ENCODE measurements at places on chromosomes 4 and X. TPM values are rescaled to one million over a fixed set of nuclear protein-coding genes. Genes with fewer than 3 reads are reported as not detected.

DNA sequence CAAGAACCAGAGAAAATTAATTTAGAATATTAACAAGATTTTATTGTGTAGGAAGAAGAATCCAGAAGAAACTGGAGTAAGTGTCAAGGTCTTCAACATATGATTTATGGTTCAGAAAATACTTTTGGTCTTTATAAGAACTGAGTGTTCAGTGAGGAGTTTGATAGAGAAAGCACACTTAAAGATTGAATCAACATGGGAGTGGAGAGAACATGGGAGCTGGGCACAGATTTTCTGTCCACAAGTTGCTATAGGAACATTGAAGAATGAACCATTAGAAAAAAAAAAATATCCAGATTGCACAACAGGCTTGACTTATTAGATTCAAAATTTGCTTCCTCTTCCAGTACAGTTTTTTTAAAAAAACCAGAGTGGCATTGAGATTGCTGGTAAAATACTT is 601.2 kb upstream of the GNPDA2 start:
- H3K36me3 ChIP-seq: no peaks in the 10 kb centered on the region
- H3K4me1 ChIP-seq: no peaks in the 10 kb centered on the region
- H3K4me3 ChIP-seq: no peak overlapping the region
- no peak overlapping the region for H3K27ac ChIP-seq

The ADH6 gene
- 0.62 TPM for total RNA-seq

- H3K27ac ChIP-seq: no peak overlapping the region
- H3K4me3 ChIP-seq: no peak overlapping the region
- H3K4me1 ChIP-seq: no peaks in the 10 kb centered on the region
- no peaks in the 10 kb centered on the region for H3K36me3 ChIP-seq
- no peak for DNase-seq
These were observed 29.5 kb upstream of the IRF2 start for GRCh38 chr4:184503869-184504300.

The HTRA3 gene
- total RNA-seq: 12.2 TPM

DNA sequence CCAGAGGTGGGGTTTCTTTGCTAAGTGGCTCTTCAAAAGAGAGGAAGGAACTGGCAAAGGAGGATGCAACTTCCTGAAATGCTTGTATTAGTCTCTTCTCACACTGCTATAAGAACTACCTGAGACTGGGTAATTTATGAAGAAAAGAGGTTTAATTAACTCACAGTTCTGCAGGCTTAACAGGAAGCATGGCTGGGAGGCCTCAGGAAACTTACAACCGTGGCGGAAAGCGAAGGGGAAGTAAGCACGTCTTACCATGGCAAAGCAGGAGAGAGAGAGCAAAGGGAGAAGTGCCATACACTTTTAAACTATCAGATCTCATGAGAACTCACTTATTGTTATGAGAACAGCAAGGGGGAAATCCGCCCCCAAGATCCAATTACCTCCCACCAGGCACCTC is 505.7 kb downstream of the ZNF674 start:
- no peak overlapping the region for H3K27ac ChIP-seq
- no peak for DNase-seq
- H3K36me3 ChIP-seq: no peaks in the 10 kb centered on the region

The MAGEB10 gene
- total RNA-seq: 6.9 TPM

GRCh38 chr4:152304220-152304619 is 231.7 kb downstream of the FBXW7 start:
- DNase-seq: no peak
- H3K27ac ChIP-seq: no peak overlapping the region
- H3K36me3 ChIP-seq: no peaks in the 10 kb centered on the region
- H3K4me3 ChIP-seq: no peak overlapping the region

DNA sequence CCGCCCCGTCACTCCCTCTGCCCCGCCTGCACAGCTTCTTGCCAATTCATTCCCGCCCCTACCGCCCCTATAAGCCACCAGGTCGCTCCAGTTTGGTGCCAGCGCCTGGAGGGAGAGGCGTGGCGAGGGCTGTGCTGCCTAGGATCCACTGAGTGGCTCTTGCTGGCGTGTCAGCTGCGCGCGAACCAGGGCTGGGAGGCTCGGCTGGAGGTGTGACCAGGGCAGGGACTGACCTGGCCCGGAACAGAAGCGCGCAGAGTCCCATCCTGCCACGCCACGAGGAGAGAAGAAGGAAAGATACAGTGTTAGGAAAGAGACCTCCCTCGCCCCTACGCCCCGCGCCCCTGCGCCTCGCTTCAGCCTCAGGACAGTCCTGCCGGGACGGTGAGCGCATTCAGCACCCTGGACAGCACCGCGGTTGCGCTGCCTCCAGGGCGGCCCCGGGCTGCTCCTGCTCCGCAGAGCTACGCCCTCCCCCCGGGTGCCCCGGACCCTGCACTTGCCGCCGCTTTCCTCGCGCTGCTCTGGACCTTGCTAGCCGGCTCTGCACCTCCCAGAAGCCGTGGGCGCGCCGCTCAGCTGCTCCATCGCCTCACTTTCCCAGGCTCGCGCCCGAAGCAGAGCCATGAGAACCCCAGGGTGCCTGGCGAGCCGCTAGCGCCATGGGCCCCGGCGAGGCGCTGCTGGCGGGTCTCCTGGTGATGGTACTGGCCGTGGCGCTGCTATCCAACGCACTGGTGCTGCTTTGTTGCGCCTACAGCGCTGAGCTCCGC is at the start of gene GPR78:
TSS of gene GPR78 (plus strand) at position 72 of the 773 bp plus-strand sequence. CDS start at position 663, 591 bp downstream.
- H3K36me3 ChIP-seq: no peaks in the 10 kb centered on the region
- H3K27me3 ChIP-seq: no peaks in the 10 kb centered on the region
- DNase-seq: peak; percentile 51
- no peaks in the 10 kb centered on the region for H3K4me1 ChIP-seq
- H3K4me3 ChIP-seq: peak within 1 kb of the TSS; percentile 23

- no peak overlapping the region for H3K27ac ChIP-seq
- H3K27me3 ChIP-seq: no peaks in the 10 kb centered on the region
- no peaks in the 10 kb centered on the region for H3K36me3 ChIP-seq
- H3K4me3 ChIP-seq: no peak overlapping the region
- no peaks in the 10 kb centered on the region for H3K4me1 ChIP-seq
- DNase-seq: no peak
These were observed 50.3 kb downstream of the GPC3 start for GRCh38 chrX:133935076-133935475.

- H3K27me3 ChIP-seq: no peaks in the 10 kb centered on the region
- no peak overlapping the region for H3K4me3 ChIP-seq
- H3K27ac ChIP-seq: no peak overlapping the region
- DNase-seq: no peak
These were observed 48.8 kb downstream of the ANAPC10 start for GRCh38 chr4:145049241-145049640.

The TBCK gene
- 67.1 TPM for total RNA-seq

- no peaks in the 10 kb centered on the region for H3K36me3 ChIP-seq
- H3K4me1 ChIP-seq: no peaks in the 10 kb centered on the region
- no peak overlapping the region for H3K4me3 ChIP-seq
- H3K27me3 ChIP-seq: no peaks in the 10 kb centered on the region
These were observed 120.9 kb downstream of the ANKRD50 start for GRCh38 chr4:124591637-124592036.
